ENCODE measurements at places on chromosomes 7 and 10.

DNA sequence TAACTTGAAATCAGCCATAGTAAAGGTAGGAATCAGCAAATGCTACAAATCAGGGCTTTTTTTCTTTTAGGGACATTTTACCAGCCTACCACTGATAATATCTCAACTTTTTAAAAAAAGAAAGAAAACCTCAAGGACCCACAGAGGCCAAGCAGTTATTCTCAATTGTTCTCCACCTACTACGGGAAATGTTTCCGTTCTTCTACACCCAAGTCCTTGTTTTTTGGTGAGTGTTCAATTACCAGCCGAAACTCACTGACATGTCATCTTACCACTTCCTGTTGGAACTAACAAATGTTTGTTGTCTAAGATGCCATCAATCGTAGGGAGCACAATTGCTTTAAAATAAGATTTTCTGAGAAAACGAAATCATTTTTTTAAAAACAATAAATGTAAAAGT lies 50.2 kb upstream of the CDK1 start:
- DNase-seq: no peak

GRCh38 chr10:114632869-114633715 lies 25.0 kb downstream of the ABLIM1 start:
- DNase-seq: peak; percentile 69

DNA sequence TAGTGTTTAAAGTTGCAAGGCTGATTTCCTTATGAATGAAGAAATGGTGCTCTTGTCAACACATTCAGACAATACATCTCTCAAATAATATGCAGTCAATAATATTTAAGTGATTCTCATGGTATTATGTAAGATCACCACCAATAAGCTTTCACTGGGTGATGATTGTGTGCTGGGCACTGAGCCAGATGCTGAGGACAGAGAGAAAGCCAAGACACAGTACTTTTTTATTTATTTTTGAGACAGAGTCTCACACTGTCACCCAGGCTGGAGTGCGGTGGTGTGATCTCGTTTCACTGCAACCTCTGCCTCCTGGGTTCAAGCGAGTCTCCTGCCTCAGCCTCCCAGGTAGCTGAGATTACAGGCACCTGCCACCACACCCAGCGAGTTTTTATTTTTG lies 130.6 kb upstream of the LSM8 start:
- DNase-seq: no peak

DNA sequence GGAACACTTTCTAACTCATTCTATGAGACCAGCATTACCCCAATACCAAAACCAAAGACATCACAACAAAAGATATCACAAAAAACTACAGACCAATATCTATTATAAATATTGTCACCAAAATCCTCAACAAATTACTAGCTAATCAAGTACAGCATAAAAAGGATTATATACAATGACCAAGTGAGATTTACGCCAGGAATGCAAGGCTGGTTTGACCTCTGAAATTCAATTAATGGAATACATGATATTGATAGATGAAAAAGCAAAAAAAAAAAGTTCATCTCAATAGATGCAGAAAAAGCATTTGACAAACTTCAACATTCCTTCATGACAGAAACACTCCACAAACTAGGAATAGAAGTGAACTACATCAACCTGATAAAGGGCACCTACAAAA lies 175.3 kb downstream of the LCOR start:
- no peak for DNase-seq

- no peak for DNase-seq
Observed at GRCh38 chr10:131653140-131653539, 247.7 kb upstream of the PPP2R2D start.

DNA sequence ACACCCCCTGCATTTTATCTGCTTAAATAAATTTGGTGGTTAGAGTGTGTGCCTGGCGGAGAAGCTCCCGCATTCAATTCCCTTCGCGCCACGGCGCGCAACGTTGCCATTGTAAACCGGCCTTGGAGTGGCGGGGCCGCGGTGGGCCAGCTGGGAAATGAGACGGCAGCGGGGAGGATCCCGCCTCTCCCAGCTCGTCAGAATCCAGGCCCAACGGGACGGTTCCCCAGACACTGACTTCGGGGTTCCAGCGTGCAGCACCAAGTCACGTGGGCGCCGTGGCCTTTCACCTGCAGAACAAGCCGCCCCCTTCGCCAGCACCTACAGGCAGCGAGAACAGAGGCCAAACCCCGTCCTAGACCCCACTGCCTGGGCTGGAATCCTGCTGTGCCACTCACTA lies 103.4 kb downstream of the GRID1 start:
- no peak for DNase-seq

DNA sequence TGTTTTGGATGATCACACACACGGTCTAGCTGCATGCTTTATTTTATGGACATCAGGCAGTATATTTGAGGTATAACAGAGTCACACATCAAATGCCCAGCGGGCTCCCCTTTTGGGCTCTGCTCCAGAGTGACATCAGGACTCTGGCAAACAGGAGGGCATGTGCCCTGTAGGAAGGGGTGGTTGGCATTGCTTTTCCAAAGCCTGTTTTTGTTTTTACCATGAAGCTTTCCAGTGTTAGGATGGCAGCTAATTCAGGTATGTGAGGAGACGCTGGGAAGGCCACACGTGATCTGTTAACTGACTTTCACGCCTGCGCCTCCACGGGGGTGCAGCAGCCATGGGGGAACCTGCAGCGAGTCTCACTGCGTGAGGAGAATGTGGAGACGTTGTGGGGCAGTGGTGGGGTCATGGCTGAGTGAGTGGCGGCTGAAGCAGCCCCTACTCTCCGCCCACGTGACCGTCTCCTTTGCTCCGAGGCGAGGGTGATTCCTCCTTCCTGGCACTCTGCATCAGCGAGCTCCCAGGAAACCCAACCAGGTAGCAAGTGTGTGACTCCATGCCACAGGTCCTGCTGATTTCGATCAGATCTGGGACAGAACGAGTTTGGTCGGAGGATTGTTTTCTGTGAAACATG lies 117.7 kb downstream of the ANKRD61 start:
- peak; percentile 71 for DNase-seq

DNA sequence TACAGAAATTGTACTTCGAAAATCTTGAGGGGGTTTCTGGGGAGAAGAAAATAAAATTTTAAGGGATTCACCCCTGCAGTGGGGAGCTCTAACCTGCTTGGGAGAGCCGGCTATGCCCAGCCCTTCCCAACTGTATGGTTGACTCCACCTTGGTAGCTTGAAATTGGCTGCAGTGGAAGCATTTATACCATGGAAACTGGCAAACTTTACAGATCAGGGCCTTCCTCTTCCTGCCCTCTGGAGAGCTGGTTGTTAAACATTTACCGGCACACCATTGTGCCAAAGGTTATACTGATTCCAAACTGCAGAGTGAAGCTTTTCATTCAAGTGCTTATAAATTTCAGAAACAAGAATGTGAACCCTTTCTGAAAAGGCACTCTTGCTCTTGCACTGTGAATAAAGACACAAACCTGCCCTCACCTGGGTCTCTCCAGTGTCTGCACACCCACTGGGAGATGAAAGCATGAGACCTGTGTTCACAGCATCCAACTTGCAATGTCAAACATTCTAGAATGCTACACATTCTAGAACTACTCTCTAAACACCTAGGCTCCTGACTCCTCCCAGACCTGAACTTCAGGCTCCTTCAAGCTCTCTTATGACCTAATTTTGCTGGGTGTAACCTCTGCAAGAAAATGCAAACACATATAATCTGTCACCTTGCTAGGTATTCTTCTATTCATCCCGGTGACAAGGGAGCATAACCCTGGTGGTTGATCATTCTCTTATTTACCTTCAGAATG lies 44.7 kb downstream of the ABLIM1 start:
- no peak for DNase-seq

DNA sequence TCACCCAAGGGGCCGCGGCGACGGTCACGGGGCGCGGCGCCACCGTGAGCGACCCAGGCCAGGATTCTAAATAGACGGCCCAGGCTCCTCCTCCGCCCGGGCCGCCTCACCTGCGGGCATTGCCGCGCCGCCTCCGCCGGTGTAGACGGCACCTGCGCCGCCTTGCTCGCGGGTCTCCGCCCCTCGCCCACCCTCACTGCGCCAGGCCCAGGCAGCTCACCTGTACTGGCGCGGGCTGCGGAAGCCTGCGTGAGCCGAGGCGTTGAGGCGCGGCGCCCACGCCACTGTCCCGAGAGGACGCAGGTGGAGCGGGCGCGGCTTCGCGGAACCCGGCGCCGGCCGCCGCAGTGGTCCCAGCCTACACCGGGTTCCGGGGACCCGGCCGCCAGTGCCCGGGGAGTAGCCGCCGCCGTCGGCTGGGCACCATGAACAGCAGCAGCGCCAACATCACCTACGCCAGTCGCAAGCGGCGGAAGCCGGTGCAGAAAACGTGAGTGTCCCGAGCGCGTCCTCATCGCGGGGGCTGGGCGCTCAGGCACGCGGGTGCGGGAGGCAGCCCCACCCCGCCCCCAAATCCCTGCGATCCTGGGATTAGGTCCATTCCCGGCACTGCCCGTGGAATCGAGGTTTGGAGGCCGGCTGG lies 509 bp downstream of the AHR start:
- peak; percentile 22 for DNase-seq

DNA sequence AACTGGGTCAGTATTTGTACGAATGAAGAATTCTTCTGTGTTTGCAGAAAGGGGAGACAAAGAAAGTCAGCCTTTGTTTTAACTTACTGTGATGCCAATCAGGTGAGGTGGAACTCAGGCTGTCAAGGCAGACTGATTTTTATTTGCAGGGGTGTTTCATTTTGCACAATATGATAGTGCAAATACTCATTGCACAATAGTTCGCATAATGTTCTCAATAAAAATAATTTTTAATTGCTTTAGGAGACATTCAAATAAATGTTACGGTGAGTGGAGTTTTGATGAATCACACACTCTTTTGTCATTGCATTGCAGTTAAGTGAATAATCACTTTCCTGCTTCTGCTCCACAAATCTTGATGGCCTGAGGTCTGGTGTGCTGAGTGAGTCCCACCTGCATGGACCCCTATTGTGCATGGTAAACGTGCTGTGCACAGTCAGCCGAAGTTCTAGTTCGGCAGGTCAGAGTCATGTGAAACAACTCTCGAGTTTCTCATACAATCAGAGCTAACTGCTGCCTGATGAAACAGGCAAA lies 141.3 kb upstream of the FZD8 start:
- DNase-seq: no peak

GRCh38 chr10:78413076-78414055 lies 379.7 kb downstream of the RPS24 start:
- peak; percentile 35 for DNase-seq

DNA sequence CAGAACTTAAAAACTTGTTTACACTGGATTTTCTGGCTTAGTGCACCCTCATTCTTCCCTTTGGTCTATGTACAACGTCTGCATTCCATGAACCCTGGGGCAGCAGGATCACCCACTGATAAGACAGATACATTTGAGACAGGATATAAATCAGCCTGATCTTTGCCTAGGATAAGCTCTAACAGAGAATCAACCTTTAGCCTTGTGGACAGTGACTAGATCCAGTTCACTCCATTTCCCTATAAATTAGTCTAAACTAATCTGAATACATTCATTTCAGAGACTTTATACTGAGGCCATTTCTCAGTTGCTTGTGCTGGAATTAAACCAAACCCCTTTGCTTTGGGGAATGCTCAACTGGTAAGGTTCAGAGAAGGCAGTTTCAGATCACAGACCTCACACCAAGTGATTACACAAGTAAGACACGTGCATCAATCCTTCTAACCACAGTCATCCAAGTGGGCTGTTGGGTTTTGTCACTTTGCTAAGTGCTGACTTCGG lies 639.8 kb upstream of the FZD8 start:
- DNase-seq: no peak

DNA sequence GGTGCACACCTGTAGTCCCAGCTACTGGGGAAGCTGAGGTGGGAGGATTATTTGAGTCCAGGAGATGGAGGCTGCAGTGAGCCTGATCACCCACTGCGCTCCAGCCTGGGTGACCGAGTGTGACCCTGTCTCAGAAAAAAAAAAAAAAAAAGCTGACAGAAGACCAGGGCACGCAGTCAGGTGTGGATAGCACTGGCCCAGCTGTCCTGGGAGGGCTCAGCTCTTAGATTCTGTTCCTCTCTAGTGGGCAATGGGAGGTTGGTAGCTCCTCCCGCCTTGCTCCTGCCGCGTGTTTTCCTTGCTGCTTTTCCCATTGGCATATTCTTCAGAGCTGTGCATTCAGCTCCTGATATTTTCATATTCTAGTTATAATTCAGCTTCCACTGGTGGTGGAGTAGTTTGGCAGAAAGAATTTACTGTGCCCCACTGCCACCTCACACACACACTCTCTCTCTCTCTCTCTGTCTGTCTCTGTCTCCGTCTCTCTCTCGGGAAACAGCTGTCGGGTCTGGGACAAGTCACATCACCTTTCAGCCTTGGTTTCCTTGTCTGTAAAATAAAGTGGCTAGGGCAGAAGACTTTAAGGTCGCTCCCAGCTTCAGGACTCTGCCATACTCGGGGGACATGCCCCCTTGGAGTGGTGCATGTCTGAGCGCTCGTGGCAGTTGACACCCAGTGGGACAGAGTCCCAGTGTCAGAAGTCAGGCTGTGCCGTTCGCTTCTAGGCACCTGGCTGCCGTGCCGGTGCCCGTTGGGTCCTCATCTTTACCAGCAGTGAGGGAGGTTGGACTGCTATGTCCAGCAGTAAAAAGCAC lies 25.9 kb upstream of the ANKRD2 start:
- no peak for DNase-seq

DNA sequence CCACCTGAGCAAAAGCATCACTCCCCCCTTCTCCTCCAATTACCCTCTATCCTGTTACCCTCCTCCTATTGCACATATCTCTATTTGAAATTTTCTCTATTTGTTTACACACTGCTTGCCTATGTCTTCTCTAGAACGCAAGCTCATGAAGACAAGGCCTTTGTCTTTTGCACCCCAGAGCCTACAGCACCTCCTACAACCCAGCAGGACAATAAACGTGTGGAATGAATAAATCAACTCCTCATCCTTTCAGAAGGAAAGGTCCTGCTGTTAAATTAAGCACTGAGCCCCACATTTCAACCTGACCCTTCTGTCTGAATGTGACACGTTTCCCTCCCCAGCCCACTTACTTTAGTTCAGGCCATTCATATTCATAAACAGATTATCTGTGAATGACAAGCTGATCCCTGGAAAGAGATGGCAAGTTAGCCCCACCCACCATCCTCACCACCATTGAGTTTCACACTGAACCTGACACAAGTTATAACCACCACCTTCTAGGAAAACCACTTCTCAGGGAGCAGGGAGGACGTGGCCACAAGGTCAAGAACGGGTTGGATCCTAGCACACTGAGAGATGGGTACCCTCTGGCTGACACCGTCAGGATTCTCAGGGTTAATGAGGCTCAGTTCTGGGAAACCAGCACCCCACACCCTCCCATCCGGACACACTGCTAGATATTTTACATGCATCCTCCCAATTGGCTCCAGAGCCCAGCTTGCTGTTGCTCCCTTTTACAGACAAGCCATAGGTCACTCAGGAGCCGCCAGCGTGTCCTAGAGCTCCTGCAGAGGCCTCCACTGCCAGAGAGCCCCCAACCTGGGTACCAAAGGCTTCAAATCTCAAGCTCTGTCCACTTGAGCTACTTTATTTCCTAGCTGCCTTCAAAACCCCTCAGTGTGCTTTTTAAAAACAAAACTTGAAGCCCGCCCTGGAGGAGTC lies 934 bp downstream of the PRTFDC1 start:
- DNase-seq: peak; percentile 65

GRCh38 chr10:114021717-114022680 lies 21.7 kb upstream of the ADRB1 start:
- DNase-seq: peak; percentile 22

- DNase-seq: peak; percentile 8
Observed at GRCh38 chr10:14674376-14675050, 100.2 kb downstream of the FAM107B start.

All from cerebellar cortex (tissue), 1 donor.